ENCODE measurements at places on chromosomes 2 and 18.

- no peak for DNase-seq
Observed at GRCh38 chr2:236862961-236863728, 222.5 kb upstream of the COPS8 start.

DNA sequence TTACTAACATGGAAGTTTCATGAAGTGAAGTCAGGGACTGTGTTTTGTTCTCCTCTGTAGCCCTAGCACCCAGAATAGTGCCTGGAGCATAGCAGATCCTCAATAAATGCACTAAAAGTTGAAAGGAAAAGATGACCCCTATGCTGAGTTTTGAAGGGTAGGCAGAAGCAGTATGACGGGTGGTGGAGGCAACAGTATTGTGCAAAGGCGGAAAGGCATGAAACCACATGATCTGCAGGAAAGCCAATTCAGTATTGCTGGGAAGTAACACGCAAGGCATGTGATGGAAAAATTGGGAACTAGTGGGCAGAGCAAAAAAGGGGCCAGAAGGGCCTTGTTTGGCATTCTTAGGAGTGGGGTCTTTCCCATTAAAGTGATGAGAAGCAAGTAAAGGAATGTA lies 23.1 kb downstream of the DTNB start:
- no peak for DNase-seq

DNA sequence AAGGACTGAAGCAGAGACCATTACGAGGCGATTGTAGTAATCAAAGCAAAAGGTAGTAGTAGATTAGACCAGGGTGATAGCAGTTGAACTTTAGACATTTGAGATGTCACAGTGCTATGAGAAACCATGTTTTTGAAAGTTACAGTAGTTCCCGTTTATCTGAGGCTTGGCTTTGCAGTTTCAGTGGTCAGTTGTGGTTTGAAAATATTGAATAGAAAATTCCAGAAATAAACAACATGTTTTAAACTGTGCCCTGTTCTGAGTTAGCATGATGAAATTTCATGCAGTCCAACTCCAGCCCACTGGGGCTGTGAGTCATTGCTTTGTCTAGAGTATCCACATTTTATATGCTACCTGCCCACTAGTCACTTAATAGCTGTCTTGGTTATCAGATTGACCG lies 47.5 kb downstream of the ZNF638 start:
- no peak for DNase-seq

GRCh38 chr18:37532917-37533316 lies 32.7 kb downstream of the CELF4 start:
- no peak for DNase-seq

GRCh38 chr18:36195427-36196122 lies 8.3 kb downstream of the MOCOS start:
- DNase-seq = peak; percentile 50

DNA sequence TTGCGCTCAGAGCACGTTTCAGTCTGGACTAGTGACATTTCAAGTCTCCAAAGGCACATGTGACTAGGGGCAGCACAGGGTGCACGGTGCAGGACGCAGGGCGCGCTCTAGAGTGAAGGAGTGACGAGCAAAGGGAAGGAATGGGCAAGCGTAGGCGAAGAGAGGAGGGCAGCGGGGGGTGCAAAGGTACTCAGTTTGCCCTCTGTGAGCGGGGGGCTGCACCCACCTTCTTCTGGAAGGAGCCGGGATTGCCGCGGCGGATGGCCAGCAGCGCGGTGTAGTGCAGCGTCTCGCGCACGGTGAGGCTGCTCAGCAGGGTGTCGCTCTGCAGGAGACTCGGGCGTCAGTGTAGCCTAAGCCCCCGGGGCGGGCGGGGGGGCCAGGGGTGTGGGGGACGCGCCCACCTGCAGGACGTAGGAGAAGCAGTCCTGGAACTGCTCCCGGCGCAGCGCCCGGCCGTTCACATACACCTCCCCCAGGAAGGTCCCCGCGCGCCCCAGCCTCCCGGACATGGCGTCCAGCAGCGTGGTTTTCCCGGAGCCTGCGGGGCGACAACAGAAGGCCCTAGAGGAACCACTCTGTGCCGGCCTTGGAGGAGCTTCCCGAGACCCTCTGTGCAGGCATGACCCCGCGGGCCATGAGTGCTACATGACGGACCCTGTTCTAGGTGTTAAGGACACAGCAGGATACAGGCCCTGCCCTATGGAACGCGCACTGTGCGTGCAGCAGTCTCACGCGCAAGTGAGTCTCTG lies 6.9 kb downstream of the ABCG5 start:
- DNase-seq = no peak

DNA sequence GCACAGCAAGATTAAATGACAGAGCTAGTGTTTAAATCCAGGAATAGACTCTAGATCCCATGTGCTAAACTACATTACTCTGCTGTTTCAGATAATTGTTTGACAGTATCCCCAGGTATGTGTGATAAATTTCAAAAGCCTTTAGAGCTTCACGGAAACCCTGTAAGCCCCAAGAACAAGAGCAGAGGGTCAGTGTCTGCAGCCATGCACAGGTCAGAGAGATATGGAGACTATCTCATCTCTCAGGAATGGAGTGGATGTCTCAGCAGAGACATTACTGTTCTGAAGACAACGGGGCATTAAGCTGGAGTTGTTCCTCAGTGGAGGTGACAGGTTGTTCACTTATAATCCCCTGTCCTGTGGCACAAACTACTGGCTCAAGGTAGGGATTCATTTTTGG lies 139.1 kb upstream of the FOSL2 start:
- DNase-seq = no peak

- DNase-seq = peak; percentile 42
Observed at GRCh38 chr18:60892855-60893254, 440.4 kb upstream of the CDH20 start.

- peak; percentile 44 for DNase-seq
Observed at GRCh38 chr2:157173740-157174184, 83.7 kb upstream of the GALNT5 start.

DNA sequence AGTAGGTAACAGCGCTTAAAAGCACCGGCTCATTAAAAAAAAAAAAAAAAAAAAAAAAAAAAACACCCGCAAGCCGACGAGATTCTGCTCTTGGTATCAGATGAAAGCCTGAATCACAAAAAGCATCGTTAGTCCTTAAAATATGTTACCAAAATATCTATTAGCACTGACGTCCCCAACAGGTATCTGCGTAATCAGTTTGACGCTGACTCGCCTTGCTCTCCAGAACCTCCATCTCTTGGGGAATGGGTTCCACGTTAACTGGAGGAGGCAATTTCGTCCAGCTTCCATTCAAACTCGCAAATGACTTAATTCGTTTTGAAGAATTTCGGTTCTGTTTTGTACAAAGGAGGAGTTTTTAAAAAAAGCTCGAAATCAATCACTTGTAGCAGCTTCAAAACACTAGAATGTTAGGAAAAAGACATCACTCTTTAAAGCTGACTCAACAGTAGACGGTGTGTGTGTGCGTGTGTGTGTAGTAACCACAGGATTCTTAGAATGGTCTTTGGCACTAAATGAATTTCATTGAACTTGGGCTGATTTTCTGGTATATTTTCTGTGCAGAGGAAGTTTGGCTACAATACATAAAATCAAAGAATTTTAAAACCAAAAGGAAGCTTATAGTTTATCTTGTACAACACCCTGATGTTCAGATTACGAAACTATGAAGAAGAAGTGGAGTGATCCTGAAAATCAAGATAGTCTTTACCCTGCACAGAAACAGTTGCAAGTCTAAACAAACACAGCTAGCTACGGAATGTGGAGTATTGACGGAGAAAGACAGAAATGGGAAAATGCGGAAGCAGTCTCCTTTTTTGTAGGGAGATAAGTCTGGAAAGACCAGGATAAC lies 1.1 kb upstream of the PGAP1 start:
- DNase-seq = no peak

DNA sequence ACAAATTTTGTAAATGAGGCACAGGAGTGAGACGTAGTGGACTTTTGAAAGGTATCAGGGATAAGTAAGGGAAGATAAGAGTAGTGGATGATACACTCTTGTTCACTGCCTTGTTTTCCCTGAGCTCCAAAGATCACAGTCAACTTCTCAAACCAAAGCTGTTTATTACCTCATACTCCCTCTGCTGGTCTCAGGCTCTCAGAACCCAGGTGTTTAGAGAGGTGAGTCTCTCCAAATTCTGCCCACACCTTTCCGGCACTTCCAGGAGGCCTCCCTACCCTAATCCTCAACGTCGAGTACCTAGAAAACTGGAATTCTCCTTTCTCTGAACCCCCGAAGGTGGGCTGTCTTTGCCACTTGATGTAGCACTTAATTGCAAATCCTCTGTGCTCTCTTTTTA lies 621.1 kb downstream of the BCL11A start:
- DNase-seq = no peak

DNA sequence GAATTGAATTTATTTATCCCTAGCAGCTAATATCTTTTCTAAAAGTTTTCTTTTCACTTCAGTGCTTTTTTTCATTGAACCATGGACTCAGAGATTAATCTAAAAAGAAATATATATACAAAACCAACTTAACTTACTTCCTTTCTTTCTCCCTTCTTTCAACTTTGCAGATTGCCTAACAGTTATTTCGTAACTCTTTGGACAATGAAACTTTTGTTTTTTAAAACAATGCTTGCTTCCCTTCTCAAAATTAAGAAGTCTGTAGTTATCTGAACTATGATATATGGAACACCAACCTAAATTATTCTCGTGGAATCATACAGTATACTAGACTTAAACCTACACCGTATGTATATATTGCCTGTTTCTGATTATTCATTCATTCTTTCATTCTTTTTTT lies 62.9 kb downstream of the MIB1 start:
- no peak for DNase-seq

GRCh38 chr2:861655-862354 lies 88.8 kb upstream of the SNTG2 start:
- peak; percentile 67 for DNase-seq

DNA sequence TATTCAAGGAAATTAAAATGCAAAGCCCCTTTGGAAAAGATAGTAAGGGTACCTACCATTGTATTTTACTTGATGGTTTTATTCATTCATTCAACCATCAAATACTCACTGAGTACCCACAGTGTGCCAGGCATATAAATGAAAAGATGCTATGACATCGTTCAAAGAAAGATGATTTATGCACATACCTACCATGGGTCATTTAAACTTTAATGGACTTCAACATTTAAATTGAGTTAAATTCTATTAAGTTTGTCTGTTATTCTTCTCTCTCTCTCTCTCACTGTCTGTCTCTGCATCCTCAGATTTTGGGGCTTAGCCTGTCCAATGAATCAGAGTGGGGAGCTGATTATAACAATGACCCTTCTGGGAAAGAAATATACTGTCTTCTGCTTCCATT lies 87.9 kb downstream of the CERS6 start:
- no peak for DNase-seq

- no peak for DNase-seq
Observed at GRCh38 chr2:236309669-236310029, 45.4 kb upstream of the ASB18 start.

- no peak for DNase-seq
Observed at GRCh38 chr2:179050755-179051154, 818 bp upstream of the CCDC141 start.

GRCh38 chr2:1727796-1728474 lies 16.4 kb downstream of the PXDN start:
- no peak for DNase-seq

DNA sequence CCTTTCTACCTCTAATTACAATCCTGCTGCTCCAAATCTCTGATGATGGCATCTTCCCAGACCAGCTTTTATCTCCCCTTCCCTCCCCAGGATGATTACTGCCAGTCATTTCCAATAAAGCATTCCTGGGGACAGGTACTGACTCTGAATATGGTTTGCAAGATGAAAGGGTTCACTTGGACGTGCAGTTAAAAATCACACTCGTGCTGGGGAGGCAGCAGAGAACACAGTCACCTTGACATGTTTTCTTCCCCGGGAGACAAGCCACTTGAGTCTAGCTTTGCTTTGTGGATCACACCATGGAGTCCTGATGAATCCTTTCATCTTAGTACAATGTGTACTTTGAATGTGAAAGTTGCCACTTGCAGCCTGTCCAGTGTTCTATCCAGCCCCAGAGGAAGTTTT lies 175.0 kb downstream of the ALPK2 start:
- no peak for DNase-seq

GRCh38 chr2:162401871-162402270 lies 57.9 kb downstream of the GCA start:
- no peak for DNase-seq

GRCh38 chr2:179141206-179141605 lies 91.3 kb upstream of the CCDC141 start:
- DNase-seq = no peak
